ENCODE measurements at places on chromosomes 3 and 15. TPM values are rescaled to one million over a fixed set of nuclear protein-coding genes. Genes with fewer than 3 reads are reported as not detected.

Gene ACKR4
- total RNA-seq, result not detected

Gene SH2D7
- not detected for total RNA-seq

Gene TAGLN3
- 0.18 TPM for total RNA-seq

Gene TRIM59
- total RNA-seq, result 56.6 TPM

Gene SAXO2
- total RNA-seq, result 0.60 TPM

Gene EPHA3
- not detected for total RNA-seq

Gene SEC62
- 53.7 TPM for total RNA-seq

Gene PLSCR2
- not detected for total RNA-seq

Gene HACD3
- total RNA-seq, result 26.8 TPM

Gene ANKRD63
- not detected for total RNA-seq

Gene HEG1
- total RNA-seq, result 27.7 TPM

Gene TRIM42
- total RNA-seq, result not detected

Gene PRICKLE2
- not detected for total RNA-seq

Gene NPAP1
- not detected for total RNA-seq

Gene ACSBG1
- total RNA-seq, result not detected

Gene PARP16
- 14.9 TPM for total RNA-seq

Gene APOD
- not detected for total RNA-seq

Data from activated CD4-positive, alpha-beta memory T cell treated with anti-CD3 and anti-CD28 coated beads, Interleukin-2, amount 10 ng/mL, durations not matched to agents 7 days and 5 days (primary cell).